ENCODE measurements at places on chromosomes 7 and 10. TPM values are rescaled to one million over a fixed set of nuclear protein-coding genes. Genes with fewer than 3 reads are reported as not detected.

Gene SAMD8
- total RNA-seq: 13.8 TPM

Gene INMT
- 0.12 TPM for total RNA-seq

DNA sequence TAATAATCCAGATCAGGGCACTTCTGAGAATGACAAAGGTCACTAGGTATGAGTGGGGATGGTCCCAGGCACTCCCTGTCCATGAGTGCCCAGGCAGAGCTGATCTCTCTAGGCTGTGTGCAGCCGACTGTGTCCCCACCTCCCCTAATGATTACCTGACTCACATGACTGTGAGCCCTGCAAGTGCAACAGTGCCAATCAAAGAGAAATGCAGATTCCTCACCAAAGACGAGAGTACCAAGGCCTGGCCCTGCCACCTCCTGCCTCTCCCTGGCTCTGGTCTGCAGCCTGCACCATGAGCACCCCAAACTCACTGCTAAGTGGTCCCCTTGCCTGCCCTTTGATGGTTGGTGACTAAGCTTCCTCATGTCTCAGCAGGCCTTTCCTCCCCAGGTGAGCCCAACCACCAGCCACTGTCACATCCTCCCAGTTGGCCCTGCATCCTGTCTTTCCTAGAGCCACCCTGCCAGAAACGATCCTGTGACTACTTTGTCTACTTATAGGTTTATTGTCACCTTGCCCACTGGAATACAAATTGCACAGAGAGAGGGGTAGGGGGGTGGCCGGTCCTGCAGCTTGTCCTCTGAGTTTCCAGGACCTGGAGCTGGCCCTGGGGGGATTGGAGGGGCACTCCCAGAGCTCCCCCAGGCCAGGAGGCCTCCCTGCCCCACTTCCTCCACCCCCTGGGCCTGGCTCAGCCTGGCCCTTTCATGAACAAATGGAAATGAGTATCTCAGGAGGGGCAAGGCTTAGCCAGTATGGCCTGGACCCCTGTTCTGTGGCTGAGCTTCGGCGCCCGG lies 22.4 kb upstream of the GDF10 start:
- DNase-seq: peak; percentile 74

Gene DNAH11
- total RNA-seq: 0.15 TPM

- DNase-seq: no peak
These were observed at the start of gene TMEM196 for GRCh38 chr7:19772841-19773760. TSS of gene TMEM196 (minus strand) at chr7:19773617. CDS start at chr7:19772696, 921 bp downstream.

DNA sequence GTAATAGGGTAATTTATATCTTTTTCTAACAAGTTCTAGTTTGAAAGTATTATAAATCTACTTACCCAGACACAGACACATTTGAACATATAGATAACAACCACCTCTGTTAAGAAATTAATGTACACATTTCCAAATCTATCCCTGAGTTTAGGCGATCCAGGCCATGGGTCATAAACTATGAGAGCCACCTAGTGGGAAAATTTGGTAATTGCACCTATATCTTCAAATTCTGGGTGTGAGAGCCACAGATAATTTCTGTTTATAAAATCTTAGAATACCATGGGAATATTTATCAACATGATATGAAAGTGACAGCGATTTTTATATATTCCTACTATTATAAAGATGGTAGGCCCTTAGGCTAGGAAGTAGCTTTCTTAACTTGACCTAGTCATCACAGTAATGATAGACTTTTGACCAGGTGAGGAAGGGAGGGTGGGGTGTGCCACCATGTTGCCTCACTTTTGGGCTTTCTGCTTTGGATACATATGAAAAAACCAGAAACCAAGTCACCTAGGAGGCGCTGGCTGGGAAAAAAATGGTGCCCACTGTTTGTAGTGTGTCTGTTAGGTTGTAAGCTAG lies 8.0 kb upstream of the EPHA1 start:
- no peak for DNase-seq

Gene CALY
- not detected for total RNA-seq

Gene CDC14C
- not detected for total RNA-seq

Gene IQUB
- total RNA-seq: not detected

DNA sequence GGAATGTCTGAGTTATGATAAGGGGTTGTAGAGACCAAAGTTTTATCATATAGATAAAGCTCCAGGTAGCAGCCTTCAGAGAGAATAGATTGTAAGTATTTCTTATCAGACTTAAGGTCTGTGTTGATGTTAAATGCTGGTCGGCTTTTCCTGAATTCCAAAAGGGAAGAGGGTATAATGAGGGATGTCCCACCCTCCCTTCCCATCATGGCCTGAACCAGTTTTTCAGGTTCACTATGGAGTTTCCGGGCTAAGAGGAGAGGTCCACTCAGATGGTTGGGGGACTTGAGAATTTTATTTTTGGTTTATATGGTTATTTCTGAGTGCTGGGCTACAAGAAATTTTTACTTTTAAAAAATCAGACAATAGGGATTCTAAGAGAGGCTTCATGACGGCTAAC lies 45.2 kb downstream of the HERPUD2 start:
- DNase-seq: no peak

DNA sequence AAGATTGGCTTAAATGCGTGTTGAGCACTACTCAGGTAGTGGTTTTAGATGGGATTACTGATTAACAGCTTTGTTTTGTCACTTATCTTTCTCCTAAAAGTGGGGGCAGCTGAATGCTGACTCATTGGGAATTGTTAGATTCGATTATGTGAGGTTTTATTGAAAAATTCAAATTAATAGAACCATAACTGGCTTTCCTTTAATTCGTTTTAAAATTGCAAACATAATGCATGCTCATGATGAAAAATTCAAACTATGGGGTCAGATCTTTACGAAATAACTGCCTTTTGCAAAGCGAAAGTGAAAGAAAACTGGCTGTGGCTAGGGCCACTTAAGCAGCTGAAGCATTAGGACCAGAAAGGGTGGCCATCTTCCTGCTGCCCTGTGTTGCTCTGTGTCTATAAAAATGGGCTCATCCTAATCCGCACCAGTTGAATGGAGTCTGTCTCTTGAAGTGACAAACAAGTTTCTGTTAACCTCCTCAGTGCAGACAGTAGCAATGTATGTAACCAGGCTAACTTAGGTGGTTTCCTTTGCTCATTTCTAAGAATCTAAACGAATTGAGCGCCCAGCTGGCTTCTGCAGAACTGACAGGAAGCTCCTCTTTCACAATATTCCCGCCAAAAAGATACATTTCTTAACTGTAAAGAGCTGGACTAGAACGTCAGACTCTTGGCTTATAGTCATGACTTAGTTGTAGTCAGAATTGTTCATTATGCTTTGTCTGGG lies 27.8 kb downstream of the DENND10 start:
- DNase-seq: peak; percentile 78

DNA sequence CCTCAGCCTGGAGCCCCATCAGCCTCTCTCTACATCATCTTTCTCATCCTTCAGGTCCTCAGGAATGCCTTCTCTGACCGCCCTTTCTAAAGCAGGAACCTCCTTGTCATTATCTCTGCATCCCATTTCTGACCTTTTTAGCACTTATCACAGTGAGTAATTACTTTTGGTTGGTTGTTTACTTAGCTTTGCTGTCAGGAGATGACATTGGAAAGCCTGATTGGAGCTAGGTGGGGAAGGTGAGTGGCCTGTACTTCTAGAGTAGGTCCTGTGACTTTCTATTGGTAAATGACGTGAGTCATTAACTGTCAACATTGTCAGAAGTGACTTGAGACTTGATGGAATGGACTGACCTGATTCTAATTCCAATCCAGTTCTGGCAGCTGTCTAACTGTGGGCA lies 9.3 kb upstream of the SLC25A13 start:
- DNase-seq: no peak

- DNase-seq: no peak
These were observed 123.9 kb upstream of the FRMD4A start for GRCh38 chr10:14454629-14455028.

Gene MEOX2
- total RNA-seq: not detected

GRCh38 chr7:24419077-24419476 lies 135.1 kb downstream of the NPY start:
- DNase-seq: no peak

Gene IPMK
- 5.2 TPM for total RNA-seq

Gene FBXW4
- total RNA-seq: 46.2 TPM

- no peak for DNase-seq
These were observed 21.1 kb downstream of the C7orf33 start for GRCh38 chr7:148611692-148612091.
